CD4-positive, alpha-beta T cell treated with Interferon alpha-2 for 1 hour (primary cell): ENCODE measurements at places on chromosomes 2 and 18.
A peak's percentile ranks its signal among the peaks of the same experiment; 100 is the strongest.

DNA sequence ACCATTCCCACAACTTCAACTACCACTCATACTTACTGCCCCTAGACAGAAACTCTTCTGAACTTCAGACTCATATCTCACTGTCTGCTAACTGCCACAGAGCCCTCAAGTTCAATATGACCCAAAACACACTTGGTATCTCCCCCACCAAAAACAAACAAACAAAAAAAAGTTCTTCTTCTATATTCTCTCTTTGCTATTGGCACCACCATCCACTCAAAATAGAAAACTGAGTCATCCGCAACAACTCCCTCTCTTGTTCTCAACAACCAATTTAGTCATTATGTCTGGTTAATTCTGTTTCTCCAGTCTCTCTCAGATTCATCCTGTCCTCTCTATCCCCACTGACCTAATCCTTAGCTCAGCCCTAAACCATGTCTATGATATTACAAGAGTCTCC lies 7.2 kb upstream of the DCTN1 start:
- DNase-seq = no peak

GRCh38 chr2:11757101-11757500 lies 10.7 kb downstream of the LPIN1 start:
- DNase-seq = peak; percentile 62

- DNase-seq = no peak
Observed at GRCh38 chr2:240798327-240798905, 21.6 kb downstream of the KIF1A start.

- DNase-seq = no peak
Observed at GRCh38 chr18:43029414-43029813, 86.1 kb downstream of the RIT2 start.

GRCh38 chr2:104969564-104969963 lies 68.3 kb upstream of the MRPS9 start:
- DNase-seq = no peak

GRCh38 chr2:172215172-172215935 lies 112.7 kb upstream of the DLX2 start:
- DNase-seq = no peak

GRCh38 chr2:191598296-191598695 lies 79.6 kb upstream of the NABP1 start:
- no peak for DNase-seq

- no peak for DNase-seq
Observed at GRCh38 chr2:172953970-172954852, 121.4 kb upstream of the MAP3K20 start.

DNA sequence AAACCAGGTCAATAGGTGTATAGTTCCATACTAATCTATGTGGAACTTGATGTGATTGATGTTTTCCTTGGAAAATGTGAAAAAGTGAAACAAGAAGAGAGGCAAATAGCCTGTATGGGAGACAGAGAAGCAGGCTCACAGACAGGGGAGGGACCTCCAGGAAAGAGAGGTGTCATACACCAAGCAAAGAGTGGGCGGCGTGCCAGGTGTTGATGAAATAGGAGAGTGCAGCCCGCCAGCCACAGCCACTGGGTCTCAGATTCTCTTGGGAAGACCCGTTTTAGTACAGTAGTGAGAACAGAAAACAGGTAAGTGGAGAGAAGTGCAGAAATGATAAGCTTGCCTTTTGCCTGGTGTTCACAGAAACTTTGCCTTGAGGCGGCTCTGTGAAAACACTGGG lies 301.9 kb downstream of the ZNF407 start:
- DNase-seq = no peak

DNA sequence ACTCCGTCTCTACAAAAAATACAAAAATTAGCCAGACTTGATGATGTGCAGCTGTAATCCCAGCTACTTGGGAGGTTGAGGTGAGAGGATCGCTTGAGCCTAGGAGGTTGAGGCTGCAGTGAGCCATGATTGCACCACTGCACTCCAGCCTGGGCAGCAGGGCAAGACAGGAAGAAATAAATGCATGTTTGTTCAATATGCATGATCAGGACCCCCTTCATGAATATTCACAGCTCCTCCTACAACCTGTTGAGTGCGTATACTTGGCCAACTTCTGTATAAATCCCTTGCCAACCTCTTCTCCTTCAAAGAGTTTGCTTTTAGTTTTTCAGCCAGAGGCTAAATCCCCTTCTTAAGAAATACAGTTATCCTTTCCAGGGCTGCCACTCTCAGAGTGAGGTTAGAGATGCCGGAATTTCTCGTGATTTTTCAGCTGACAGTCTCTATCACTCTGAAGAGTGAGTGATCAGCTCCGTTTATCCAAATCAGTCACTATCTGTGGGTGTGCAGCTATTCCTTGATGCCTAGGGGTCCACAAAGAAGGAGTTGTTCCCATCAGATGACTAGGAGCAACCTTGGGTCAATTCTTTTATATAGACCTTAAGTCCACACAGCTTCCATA lies 39.2 kb downstream of the FAM161A start:
- DNase-seq = no peak

DNA sequence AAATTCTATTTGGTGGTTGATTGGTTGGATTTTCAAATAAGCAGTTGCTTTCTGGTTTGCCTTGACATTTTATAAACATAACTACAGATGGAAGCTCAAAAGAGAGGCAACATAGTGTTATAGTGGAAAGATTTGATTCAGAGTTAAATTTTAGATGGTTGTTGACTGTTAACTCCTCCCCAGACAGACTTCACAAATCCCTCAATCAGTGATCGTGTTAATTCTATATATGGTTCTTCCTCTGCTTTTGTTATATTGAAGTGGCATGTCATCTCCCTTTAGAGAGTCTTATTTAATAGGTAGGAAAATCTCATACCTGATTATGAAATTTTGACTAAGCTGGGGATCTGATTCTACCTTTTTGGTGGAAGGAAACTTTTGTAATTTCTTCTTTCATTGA lies 19.5 kb downstream of the DGUOK start:
- DNase-seq = no peak

DNA sequence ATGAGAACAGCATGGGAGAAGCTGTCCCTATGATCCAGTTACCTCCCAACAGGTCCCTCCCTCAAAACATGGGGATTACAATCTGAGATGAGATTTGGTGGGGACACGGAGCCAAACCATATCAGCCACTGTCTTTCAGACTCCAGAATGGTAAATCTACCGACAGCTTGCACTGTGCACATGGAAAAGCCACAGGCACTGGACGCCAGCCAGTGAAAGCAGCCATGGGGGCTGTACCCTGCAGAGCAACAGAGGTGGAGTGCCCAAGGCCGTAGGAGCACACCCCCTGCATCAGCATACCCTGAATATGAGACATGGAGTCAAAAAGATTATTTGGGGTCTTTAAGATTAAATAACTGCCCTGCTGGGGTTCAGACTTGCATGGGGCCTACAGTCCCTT lies 218.4 kb downstream of the PDE1A start:
- no peak for DNase-seq

- no peak for DNase-seq
Observed at GRCh38 chr18:76480913-76481312, 14.1 kb downstream of the ZNF516 start.

DNA sequence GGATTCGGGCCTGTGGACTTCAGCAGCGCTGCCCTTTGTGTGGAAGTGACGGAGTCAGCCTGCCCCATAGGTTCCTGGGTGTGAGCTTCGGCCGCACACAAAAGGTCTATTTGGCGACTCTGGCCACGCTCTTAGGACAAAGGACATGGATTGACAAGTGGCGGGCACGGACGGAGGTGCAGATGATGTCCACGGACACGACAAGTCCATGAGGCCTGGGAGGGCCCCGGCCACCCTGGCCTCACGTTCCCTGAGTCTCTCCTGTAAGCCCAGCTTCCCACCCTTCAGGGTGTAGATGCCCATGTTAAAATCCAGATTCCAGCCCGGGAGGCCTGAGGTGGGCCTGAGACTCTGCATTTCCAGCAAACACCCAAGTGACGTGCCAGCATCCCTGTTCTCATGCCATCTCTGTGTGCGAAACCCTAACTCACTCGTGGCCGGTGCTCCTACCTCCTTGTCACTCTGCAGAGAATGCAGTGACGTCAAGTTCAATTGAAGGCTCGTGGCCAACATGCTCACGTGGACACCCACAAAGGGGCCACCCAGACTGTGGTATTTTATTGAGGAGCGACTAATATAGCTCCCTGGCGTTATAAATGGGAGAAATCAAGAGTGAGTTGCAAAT lies 111.7 kb downstream of the RTP5 start:
- DNase-seq = no peak

- DNase-seq = peak; percentile 27
Observed at GRCh38 chr2:195486520-195486919, 170.5 kb upstream of the SLC39A10 start.

- DNase-seq = no peak
Observed at GRCh38 chr18:54981076-54981475, 21.8 kb upstream of the CCDC68 start.

DNA sequence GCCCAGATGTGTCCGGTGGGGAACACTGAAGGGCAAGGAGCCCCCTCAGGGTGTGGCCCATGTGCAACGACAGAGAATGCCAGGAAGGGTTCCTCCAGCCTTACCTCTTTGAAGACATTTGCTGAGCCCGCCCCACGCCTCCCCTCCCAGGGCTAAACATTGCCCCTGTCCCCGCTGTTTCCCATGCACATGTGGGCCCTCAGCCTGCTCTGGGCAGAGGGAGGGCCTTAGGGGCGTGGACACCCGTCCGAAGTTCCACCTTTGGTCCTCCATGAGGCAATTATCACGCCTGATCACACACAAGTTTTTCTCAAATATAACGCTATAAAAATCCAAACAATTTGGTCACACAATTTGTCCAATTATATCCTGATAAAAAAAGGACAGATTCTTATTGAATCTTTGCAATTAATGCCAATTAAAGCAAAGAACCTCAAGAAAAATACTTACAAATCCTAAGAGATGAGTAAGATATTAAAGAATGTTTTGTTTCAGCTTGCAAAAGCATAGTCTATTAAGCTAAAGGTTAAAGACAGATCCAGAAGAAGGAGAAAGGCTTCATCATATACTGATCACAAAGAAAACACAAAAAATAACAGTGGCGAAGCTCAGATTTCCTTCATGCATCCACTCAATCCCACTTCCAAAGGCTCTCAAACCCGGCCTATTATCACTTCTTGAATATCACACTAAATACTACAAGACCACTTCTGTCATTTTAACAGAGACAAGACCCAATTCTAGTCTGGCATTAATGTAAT lies 55.2 kb upstream of the LDLRAD4 start:
- no peak for DNase-seq

- DNase-seq = no peak
Observed at GRCh38 chr2:8528863-8529262, 153.0 kb upstream of the ID2 start.

DNA sequence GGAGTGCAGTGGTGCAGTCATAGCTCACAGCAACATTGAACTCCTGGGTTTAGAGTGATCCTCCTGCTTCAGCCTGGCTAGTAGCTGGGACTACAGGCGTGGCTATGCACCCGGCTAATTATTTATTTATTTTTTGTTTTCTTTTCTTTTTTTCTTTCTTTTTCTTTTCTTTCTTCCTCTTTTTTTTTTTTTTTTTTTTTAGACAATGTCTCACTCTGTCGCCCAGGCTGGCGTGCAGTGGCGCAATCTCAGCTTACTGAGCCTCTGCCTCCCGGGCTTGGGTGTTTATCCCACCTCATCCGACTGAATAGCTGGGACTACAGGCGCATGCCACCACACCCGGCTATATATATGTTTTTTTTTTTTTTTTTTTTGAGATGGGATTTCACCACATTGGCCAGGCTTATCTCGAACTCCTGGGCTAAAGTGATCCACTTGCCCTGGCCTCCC lies 1.4 kb upstream of the ANXA4 start:
- no peak for DNase-seq

- no peak for DNase-seq
Observed at GRCh38 chr2:179612591-179613298, 248.7 kb downstream of the ZNF385B start.

- DNase-seq = no peak
Observed at GRCh38 chr18:45386041-45386655, 229.1 kb upstream of the SLC14A2 start.

GRCh38 chr2:30666266-30666874 lies 140.9 kb downstream of the CAPN13 start:
- no peak for DNase-seq

GRCh38 chr2:86815611-86816010 lies 24.9 kb upstream of the CD8A start:
- DNase-seq = no peak

- DNase-seq = no peak
Observed at GRCh38 chr2:145286716-145287275, 766.9 kb upstream of the ZEB2 start.

DNA sequence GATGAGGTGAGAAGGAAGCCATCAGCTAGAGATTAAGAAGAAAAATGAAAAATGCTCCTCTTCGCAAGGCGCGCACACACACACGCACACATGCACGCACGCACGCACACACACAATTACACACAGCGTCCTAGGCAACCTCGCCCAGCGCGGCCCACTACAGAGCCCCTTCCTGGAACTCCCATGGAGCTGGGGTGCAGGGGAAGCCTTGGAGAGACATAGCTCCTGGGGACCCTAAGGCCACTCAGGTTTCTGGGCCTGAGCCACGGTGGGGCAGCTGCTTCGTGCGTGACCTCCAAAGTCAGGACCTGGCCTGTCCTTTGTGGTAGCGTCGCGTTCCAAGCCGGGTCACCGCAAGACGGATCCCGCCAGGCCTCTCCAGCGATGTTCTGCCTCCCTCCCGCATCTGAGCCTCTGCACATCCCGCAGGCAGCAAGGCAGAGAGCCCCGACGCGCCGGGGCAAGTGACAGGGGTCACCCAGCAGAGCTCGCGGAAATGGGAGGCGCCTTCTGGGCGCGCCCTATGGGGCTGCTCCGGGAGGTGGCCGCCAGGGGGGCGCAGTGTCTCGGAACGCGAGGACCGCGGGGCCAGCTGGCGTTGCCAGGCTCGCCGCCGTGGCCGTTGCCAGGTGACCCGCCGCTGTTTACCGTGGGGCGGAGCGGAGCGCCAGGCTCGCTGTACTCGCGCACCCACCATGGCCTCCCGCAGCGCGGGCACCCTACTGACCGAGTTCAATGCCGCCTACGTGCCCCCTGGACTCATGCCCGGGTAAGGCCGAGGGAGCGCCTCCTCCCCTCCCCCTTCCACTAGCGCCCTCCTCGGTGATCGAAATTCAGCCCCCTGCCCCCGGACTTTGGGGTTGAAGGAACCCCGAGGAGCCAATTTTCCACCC lies 79.0 kb downstream of the CIB4 start:
- peak; percentile 5 for DNase-seq

DNA sequence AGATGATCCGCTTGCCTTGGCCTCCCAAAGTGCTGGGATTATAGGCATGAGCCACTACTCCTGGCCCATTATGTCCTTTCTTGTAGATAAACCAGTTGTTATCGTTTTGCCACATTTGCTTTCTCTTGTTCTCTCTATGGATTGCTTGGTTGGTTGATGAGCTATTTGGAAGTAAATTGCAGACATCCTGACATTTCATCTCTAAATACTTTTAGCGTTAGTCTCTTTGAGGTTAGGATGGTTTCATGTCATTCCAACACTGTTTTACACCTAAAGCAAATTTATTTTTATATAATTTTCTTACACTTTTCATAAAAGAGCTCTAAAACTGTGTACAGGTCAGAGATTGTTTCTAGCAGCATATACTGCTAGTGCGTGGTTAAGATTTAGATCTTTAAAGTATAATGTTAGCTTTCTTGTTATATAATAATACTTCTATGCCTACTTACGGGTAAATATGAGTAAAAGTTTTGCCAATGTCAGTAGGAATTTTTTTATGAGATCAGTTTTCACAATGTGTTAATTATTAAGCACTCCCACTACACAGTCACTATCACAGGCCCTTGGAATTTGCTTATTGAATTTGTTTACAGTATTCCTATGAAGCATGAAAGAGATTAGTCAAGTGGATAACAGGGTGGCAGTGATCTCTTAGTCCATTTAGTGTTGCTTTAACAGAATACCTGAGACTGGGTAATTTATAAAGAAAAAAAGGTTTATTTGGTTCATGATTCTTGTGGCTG lies 10.3 kb downstream of the POLI start:
- DNase-seq = no peak
